ENCODE measurements at places on chromosomes 1 and 21. TPM values are rescaled to one million over a fixed set of nuclear protein-coding genes. Genes with fewer than 3 reads are reported as not detected.

Gene RO60
- 52.8 TPM for total RNA-seq

Gene FLAD1
- total RNA-seq: 17.4 TPM

Gene C8B
- not detected for total RNA-seq

Gene TRMT1L
- total RNA-seq: 3.0 TPM

Gene VASH2
- not detected for total RNA-seq

Data from CD8-positive, alpha-beta T cell (primary cell).